Left lung (tissue), 14 donors: ENCODE measurements at places on chromosomes 16 and 17. TPM values are rescaled to one million over a fixed set of nuclear protein-coding genes. Genes with fewer than 3 reads are reported as not detected.

RAPGEFL1 gene
- 7.4 TPM for total RNA-seq

ZSCAN10 gene
- total RNA-seq = not detected

PRR35 gene
- not detected for total RNA-seq

TNP2 gene
- not detected for total RNA-seq

GAS2L2 gene
- total RNA-seq = 1.6 TPM

CLDN6 gene
- 2.3 TPM for total RNA-seq

SLC47A1 gene
- 5.5 TPM for total RNA-seq

NPIPA2 gene
- 4.8 TPM for total RNA-seq

SLC5A2 gene
- total RNA-seq = 0.92 TPM

TBC1D3K gene
- not detected for total RNA-seq

HS3ST2 gene
- total RNA-seq = 6.4 TPM

SIRT7 gene
- 23.9 TPM for total RNA-seq

PPY gene
- not detected for total RNA-seq

TERB1 gene
- not detected for total RNA-seq

UBALD1 gene
- total RNA-seq = 27.8 TPM
